ENCODE measurements at places on chromosomes 5 and 9. TPM values are rescaled to one million over a fixed set of nuclear protein-coding genes. Genes with fewer than 3 reads are reported as not detected.

The BICD2 gene
- total RNA-seq, result 15.5 TPM

The GABRA1 gene
- total RNA-seq, result not detected

The EXOSC3 gene
- total RNA-seq, result 60.2 TPM

The GPR150 gene
- total RNA-seq, result 1.7 TPM

The SPINK4 gene
- total RNA-seq, result not detected

The FCN1 gene
- total RNA-seq, result not detected

The ANKRA2 gene
- total RNA-seq, result 36.4 TPM

DNA sequence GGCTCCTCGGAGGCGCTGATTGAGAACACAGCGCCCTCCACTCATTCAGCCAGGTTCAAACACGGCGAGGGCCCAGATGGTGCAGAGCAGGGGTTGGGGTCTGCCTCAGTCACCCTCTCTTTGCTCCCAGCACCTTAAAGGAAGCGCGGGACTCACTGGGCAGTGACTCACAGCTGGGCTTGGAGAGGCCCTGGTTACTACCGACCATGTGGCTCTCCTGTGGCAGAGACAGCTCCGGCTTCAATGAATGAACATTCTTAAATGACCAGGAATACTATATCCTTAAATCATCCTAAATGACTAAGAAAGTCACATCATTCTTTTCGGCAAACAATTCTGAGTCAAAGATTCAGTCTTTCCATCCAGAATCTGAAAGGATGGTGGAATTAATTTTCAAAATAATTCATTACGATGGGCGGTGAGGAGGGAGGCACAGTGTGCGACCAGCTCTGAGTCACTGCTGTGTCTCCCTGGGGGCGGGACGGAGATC, 1.6 kb upstream of the INPP5E start:
- no peak for DNase-seq
- H3K27ac ChIP-seq, result no peak overlapping the region
- H3K27me3 ChIP-seq, result no peaks in the 10 kb centered on the region
- H3K4me1 ChIP-seq, result peaks cover 21% of the 10 kb centered on the region
- H3K4me3 ChIP-seq, result no peak overlapping the region

DNA sequence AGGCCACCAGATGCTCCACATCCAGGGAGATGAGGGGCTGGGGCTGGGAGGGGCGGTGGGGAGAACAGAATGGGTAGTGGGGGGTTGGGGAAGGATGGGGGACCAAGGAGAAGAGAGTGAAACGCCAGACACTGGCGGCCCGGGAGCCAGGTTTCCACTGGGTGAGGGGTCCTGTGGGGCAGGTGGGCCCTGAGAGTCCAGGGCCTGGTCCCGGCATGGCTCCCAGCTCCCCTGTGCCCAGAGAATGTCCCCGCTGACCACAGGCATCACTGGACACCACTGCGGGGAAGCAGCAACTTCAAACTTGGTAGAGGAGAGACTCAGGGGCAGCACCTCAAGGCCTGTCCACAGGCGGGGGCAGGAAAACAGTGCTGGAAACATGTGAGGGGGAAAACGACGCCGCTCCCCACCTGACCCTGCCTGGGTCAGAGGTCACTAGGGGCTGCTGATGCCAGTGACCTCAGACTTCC, 13.2 kb downstream of the NINJ1 start:
- no peak overlapping the region for H3K27ac ChIP-seq
- no peak for DNase-seq
- peaks cover 27% of the 10 kb centered on the region for H3K4me1 ChIP-seq
- H3K27me3 ChIP-seq, result no peaks in the 10 kb centered on the region
- no peaks in the 10 kb centered on the region for H3K36me3 ChIP-seq
- H3K4me3 ChIP-seq, result no peak overlapping the region

DNA sequence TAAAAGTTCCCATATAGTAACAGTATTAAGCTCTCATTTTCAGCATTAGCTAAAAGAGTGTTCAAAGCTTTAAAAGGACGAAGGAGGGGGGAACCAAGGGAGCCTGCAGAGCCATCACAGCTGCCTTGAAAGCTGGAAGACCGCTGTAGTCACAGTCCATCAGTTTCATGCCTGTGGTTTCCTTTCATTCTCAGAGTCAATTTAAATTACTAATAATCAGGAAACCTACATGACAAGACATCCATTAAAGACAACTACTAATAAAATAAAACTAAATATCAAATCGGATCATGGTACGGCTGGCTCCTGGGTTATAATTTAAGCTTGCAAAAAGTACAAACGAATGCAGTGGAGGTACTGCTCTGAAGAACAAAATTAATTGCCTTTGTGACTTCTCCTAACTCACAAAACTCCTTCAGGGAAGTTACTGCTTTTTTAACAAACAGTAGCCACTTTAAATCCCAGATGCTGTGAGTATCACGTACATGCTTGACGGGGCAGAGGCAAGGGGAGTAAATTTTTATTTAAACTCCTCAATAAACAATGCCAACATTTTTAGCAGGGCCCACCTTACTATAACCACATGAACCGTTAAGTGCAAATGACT, 213.5 kb downstream of the DENND1A start:
- H3K4me3 ChIP-seq, result no peak overlapping the region
- H3K27me3 ChIP-seq, result no peaks in the 10 kb centered on the region
- H3K4me1 ChIP-seq, result no peaks in the 10 kb centered on the region
- peaks cover 11% of the 10 kb centered on the region for H3K36me3 ChIP-seq

GRCh38 chr5:100852988-100853449, 50.1 kb downstream of the ST8SIA4 start:
- no peaks in the 10 kb centered on the region for H3K27me3 ChIP-seq
- DNase-seq, result no peak
- H3K4me1 ChIP-seq, result peaks cover 47% of the 10 kb centered on the region
- H3K27ac ChIP-seq, result peak overlapping the region; percentile 92
- H3K4me3 ChIP-seq, result peak overlapping the region; percentile 79

- peaks cover 60% of the 10 kb centered on the region for H3K4me1 ChIP-seq
- peak overlapping the region; percentile 86 for H3K27ac ChIP-seq
- H3K4me3 ChIP-seq, result peak overlapping the region; percentile 17
- H3K36me3 ChIP-seq, result no peaks in the 10 kb centered on the region
- peak; percentile 46 for DNase-seq
Observed at GRCh38 chr5:16626696-16627264, 10.0 kb upstream of the RETREG1 start.

GRCh38 chr9:111030492-111030891, 7.8 kb downstream of the LPAR1 start:
- H3K4me1 ChIP-seq, result no peaks in the 10 kb centered on the region
- no peaks in the 10 kb centered on the region for H3K36me3 ChIP-seq
- H3K27ac ChIP-seq, result no peak overlapping the region
- H3K4me3 ChIP-seq, result no peak overlapping the region
- DNase-seq, result no peak
- peaks cover 15% of the 10 kb centered on the region for H3K27me3 ChIP-seq

DNA sequence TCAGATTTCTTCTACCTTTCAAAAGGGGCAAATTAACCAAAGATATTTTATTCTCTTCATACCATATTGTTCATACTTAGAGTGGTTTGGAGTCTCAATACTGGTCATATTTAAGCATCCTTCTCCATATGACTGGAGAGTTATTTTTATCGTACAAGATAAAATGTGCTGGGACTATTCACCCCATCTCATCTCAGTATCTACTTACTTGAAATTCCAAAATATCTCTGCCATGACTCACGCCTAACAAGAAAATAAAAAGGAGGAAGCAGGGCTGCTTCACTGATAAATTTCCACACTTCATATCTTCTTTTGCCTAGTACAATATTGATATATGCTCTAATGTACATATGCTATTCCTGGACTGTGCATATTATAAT, 277.9 kb upstream of the CDH9 start:
- DNase-seq, result no peak
- no peaks in the 10 kb centered on the region for H3K27me3 ChIP-seq
- no peaks in the 10 kb centered on the region for H3K36me3 ChIP-seq

- H3K27ac ChIP-seq, result no peak overlapping the region
- H3K36me3 ChIP-seq, result no peaks in the 10 kb centered on the region
- DNase-seq, result no peak
Observed at GRCh38 chr9:127177665-127178265, 55.3 kb upstream of the ANGPTL2 start.

DNA sequence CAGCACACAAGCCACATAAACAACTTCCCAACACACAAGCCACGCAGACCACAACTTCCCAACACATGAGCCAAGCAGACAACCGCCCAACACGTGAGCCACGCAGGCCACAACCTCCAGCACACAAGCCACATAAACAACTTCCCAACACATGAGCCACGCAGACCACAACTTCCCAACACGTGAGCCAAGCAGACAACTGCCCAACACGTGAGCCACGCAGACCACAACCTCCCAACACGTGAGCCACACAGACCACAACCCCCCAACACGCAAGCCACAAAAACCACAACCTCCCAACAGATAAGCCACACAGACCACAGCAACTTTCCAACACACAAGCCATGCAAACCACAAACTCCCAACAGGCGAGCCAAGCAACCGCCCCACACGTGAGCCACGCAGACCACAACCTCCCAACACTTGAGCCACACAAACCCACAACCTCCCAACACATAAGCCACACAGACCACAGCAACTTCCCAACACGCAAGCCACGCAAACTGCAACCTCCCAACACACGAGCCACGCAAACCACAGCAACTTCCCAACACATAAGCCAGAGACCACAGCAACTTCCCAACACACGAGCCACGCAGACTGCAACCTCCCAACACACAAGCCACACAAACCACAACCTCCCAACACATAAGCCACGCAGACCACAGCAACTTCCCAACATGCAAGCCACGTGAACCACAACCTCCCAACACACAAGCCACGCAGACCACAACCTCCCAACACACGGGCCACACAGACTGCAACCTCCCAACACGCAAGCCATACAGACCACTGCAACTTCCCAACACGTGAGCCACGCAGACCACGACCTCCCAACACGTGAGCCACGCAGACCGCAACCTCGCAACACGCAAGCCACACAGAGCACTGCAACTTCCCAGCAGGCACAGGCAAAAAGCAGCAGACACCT, 10.1 kb downstream of the BRD9 start:
- peak overlapping the region; percentile 0 for H3K4me3 ChIP-seq
- peaks cover 18% of the 10 kb centered on the region for H3K4me1 ChIP-seq
- H3K27ac ChIP-seq, result peak overlapping the region; percentile 93
- no peaks in the 10 kb centered on the region for H3K27me3 ChIP-seq

- no peaks in the 10 kb centered on the region for H3K4me1 ChIP-seq
- H3K27ac ChIP-seq, result no peak overlapping the region
- H3K27me3 ChIP-seq, result peaks cover 7% of the 10 kb centered on the region
- no peak overlapping the region for H3K4me3 ChIP-seq
- DNase-seq, result no peak
Observed at GRCh38 chr9:81564632-81565031, 124.7 kb downstream of the TLE1 start.

DNA sequence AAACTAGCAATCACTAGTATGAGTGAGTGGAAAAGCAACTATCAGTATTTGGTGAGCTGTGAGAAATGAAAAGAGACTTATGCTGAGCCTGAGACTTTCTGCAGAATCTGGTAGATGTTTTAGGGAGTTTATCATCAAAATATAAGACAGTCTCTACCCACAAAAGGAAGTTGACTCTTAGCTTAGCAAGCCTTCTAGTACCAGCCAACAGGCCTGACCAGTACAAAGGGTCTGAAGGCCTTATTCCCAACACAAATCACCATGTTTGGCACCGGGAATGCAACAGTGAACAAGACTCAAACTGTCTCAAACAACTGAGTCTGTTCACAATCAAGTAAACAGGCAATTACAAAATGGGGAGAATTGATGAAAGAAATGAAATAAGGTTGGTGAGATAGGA, 244.4 kb downstream of the CWC27 start:
- no peaks in the 10 kb centered on the region for H3K4me1 ChIP-seq
- H3K27ac ChIP-seq, result no peak overlapping the region
- no peaks in the 10 kb centered on the region for H3K36me3 ChIP-seq
- H3K4me3 ChIP-seq, result no peak overlapping the region

- no peaks in the 10 kb centered on the region for H3K27me3 ChIP-seq
- peak overlapping the region; percentile 77 for H3K4me3 ChIP-seq
- peaks cover 75% of the 10 kb centered on the region for H3K4me1 ChIP-seq
- H3K36me3 ChIP-seq, result no peaks in the 10 kb centered on the region
Observed at GRCh38 chr5:76547242-76547890, 75.8 kb downstream of the F2RL2 start.

- no peaks in the 10 kb centered on the region for H3K36me3 ChIP-seq
- no peak for DNase-seq
- no peak overlapping the region for H3K4me3 ChIP-seq
- H3K27me3 ChIP-seq, result peaks cover 6% of the 10 kb centered on the region
Observed at GRCh38 chr9:127194881-127195713, 69.5 kb upstream of the GARNL3 start.

DNA sequence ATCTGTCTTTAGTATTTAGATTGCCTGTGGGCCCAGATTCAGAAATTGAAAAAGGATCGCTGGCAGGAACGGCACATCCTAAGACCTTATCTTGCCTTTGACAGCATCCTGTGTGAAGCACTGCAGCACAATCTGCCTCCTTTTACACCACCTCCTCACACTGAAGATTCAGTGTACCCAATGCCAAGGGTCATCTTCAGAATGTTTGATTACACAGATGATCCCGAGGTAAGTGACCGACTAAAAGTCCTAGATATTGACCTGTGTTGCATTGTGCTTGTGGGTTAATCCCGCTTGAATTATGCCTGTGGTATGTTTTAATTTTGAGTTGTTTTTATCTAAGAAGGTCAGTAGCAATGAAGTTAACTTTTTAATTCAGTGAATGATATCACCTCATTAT, 14.4 kb downstream of the NCBP1 start:
- no peak overlapping the region for H3K4me3 ChIP-seq
- H3K27ac ChIP-seq, result no peak overlapping the region
- DNase-seq, result no peak
- H3K36me3 ChIP-seq, result peaks cover 8% of the 10 kb centered on the region
- H3K4me1 ChIP-seq, result peaks cover 5% of the 10 kb centered on the region

DNA sequence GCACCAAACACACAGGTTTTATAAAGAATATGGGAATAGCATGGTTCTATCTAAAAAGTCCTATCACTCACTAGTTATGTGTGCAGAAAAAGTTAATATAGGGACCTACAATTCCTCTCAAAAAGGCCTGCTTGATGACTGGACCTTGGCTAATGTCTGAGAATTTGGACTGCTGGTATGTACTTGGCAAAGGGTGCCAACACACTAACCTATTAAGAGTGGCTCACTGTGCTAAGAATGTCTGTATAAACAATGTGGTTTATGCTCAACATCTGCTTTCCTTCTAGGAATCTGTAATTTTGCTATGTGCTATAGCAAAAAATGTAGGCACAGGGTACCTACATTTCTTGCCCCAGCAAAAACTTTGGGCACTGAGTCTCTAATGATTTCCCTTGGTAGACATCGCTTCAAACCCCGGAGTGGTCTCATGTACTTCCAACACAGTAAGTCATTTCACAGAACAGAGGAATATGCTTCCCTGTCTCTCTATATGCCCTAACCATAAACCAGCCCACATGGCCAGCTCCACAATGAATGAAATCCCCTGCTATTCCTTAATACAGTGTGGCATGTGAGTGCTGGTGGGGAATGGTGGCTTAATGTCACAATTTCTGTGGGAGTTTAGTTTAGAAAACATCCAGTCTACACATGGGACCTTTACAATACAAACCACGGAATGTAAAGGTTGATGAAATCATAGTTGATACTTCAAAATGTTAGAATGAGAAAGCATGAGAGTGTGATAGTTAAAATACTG, 101.7 kb downstream of the UBAP2 start:
- H3K27ac ChIP-seq, result peak overlapping the region; percentile 79
- no peak for DNase-seq
- no peaks in the 10 kb centered on the region for H3K27me3 ChIP-seq
- H3K36me3 ChIP-seq, result peaks cover 24% of the 10 kb centered on the region
- no peaks in the 10 kb centered on the region for H3K4me1 ChIP-seq

All from activated T-cell treated with anti-CD3 and anti-CD28 coated beads, Interleukin-2, amount 50 U/mL, for 72 hours (primary cell).